Iris pigment epithelial cell (primary cell): ENCODE measurements at places on chromosomes 7 and 10.

DNA sequence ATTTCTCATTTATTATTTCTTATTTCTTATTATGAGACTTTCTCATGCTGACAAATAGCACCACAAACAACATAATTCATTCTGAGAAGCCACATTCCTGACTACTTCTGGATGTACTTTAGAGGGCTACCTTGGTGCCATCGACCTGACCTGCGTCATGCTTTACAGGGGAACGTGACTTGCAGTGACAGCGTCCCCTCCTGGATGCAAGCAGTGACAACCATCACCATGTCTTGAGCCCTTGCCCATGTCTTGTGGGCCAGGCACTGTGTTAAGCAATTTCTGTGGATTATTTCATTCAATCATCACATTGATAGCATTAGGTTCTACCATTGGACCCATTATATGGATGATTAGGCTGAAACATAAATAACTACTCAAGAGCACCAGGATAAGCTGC, 137.0 kb downstream of the ANK3 start:
- DNase-seq: no peak

DNA sequence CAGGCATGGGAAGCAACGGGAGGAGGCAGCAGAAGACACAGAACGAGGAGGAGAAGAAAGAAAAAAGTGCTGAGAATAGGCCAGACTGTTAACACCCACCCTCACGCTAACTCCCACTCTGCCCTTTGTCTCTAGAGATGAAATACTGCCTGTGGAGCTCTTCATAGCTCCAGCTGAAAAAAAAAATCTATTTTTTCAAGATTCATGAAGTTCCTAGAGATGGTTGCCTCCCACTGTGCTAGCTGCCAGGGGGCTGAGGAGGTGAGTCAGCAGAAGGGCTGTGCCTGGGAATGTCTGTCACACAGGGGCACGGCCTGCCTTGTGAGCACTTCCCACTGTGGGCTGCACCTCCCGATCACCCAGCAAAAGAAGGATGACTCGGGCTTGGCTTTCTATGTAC, 144.5 kb downstream of the RNF216 start:
- peak; percentile 87 for DNase-seq

GRCh38 chr7:1809070-1809469, 139.0 kb downstream of the ELFN1 start:
- no peak for DNase-seq

DNA sequence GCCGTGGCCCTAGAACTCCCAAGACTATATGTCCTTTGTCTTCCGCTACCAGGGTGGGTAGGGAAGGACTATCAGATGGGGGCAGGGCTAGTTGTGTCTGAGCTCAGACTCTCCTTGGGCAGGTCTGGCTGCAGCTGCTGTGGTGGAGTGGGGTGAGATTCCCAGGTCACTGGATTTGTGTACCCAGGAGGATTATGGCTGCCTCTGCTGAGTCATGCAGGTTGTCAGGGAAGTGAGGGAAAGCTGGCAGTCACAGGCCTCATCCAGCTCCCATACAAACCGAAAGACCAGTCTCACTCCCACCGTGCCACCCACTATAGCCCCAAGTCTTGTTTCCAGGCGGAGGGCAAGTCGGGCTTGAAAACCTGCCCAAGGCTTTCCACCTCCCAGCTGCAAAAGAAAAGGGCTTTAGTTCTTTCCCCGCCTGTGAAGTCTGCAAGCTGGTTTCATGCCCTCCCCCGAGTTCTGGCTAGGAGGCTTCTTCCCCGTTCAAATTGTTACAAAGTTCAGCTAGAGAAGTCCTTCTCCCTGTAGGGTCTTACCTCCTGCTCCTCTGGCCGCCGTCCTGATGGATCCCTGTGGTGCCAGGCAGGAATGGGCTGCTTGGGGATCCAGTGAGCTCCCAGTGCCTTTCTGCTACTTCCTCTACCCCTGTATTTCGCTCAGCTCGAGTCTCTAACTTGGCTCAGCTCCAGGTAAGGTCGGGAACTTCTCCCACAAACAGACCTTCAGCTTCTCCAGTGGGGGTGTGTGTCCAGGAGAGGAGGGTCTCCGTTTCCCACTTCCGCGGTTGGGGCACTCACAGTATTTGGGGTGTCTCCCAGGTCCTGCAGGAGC, 106.8 kb upstream of the FGL2 start:
- DNase-seq: no peak

GRCh38 chr10:98134431-98135221, at the start of gene R3HCC1L:
R3HCC1L (plus strand) TSS chr10:98134657; CDS start chr10:98208115, 73,458 bp downstream.
- peak; percentile 88 for DNase-seq

- DNase-seq: no peak
Observed at GRCh38 chr10:19046679-19047078, 1.9 kb upstream of the MALRD1 start.

GRCh38 chr10:82949816-82950575, 1075.0 kb downstream of the NRG3 start:
- DNase-seq: no peak

DNA sequence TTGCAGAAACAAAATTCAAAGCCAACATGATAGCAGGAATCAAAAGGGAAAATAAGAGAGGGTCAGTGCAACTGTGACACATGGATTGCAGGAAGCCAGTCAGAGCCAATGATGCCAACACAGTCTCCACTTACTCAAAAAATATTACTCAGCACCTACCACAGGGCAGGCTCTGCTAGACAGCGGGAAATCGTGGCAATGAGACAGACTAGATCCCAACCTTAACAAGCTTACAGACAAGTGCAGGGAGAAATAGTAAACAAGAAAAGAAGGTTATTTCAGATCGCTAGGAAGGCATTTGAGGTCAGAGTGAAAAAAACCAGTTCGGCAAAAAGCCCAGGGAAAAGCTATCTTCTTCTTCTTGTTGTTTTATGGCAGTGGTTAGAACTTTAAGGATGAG, 45.2 kb upstream of the NPFFR1 start:
- peak; percentile 10 for DNase-seq

DNA sequence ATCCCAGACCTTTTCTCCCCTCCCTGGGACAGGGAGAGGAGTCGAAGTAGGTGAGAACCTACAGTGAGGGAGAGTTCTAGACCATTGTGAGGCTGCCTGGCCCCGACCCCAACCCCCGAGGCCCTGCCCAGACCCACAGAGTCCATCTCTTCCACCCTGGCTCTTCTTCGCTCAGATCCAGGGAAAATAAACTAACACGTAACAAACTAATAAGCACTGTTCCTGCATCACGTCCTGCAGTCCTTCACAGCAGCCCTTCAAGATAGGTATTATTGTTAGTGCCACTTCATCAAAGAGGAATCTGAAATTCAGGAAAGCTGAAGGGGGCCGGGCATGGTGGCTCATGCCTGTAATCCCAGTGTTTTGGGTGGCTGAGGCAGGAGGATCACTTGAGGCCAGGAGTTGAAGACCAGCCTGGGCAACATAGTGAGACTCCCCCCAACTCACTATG, at the start of gene SPACDR:
TSS of gene SPACDR (minus strand) at position 51 of the 451 bp plus-strand sequence. CDS start 235 bp downstream, outside the sequence.
- no peak for DNase-seq

- no peak for DNase-seq
Observed at GRCh38 chr7:30836991-30837390, 65.8 kb downstream of the MINDY4 start.

- DNase-seq: no peak
Observed at GRCh38 chr10:131549116-131549515, 237.6 kb upstream of the TCERG1L start.

GRCh38 chr10:23155169-23155568, 36.9 kb upstream of the PTF1A start:
- DNase-seq: peak; percentile 30

DNA sequence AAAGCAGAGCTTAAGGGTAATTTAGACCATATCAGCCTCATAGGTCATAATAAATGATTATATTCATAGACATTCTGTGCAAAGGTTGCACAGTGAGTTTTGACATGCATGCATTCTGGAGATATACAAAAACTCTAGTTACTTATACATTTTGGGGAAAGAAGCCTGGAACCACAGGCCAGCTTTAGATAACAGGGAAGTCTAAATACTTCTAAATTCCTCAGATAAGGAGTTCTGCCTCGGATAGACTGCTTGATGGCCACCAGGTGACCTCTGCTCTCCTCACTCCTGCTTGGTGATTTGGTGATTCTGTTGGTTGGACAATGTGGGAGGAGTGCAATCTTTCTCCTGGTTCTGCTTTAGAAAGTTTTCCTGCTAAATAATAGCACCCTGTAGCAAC, 77.9 kb downstream of the SGMS1 start:
- DNase-seq: no peak

- no peak for DNase-seq
Observed at GRCh38 chr7:506921-507622, 12.6 kb downstream of the PDGFA start.

DNA sequence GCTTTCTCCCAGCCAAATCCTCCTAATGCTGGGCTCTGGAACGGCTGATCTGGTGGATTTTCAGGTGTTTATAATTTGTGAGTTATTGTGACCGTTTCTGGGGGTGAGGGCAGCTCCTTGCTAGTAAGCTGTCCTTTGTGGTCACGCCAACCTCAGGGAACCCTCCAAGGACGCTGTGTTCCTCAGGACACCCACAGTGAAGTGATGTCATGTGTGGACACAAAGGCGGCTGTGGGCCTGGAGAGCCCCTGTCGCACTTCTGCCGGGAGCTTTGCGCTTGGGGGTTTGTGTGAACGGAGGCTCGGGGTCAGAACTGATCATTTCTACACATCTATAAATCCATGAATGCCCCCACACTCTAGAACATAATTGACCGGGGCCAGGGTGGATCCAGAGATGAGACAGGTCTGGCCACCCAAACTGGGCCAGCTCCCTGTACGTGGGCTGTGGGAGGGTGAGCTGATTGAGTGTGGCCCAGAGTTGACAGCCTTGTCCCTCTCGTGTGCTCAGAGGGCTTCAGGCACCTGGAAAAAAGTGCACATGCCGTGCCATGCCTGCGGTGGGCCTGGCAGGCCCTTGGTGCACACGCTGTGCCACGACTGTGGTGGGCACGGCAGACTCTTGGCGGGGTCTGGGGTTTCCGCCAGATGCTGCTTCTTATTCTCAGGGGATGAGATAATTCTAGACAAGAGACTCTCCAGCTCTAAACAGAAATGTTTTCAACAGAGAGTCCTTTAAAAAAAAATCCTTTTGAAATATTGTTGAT, 130.2 kb downstream of the VIPR2 start:
- no peak for DNase-seq

DNA sequence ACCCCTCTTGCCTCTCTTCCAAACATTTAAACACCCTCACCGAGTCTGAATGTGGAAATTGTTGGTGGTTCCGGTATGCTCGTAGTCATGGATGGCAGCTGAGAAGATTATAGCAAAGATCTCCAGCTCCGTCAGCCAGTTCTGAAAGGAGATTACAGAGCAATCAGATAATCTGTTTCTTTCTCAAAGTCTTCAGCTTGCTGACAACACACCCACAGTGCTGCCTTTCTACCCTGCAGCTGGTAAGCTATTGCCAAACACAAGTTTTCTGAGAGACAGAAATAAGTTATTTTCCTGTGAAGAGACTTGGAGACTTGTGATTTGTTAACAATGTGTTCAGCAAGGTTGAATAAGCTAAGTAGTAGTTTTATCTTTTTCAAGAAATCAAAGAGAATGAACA, 163.6 kb downstream of the PPP1R17 start:
- peak; percentile 69 for DNase-seq

DNA sequence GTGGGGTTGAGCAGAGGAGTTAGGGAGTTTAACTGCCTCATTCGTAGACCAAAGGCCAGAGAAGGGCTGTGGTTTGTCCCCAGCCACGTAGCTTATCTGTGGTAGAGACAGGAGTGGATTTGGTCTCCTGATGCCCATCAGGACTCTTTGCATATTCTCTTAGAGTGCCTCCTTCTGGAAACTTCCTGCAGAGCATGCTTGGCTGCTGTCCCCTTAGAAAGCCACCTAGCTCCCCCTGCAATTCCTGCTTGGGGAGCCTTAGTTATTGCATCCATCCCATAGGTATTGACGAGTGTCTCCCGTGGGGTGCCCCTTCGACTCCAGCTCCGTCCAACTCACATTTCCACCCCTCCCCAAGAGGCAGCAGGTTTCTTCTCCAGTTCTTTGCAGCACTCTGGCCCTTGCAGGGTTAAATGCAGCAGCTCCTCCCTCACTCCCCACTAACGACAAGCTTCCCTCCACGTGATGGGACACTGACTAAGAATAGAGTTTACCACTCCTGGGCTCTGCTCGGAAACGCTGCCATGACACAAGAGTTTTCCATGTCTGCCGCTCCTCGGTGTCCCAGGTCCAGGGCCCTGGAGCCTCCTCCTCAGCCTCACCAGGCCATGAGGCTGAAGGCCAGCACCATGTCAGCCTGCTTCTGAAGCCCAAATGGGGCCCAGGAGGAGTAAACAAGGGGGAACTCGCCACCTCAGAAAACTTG, 147.8 kb upstream of the UNC5B start:
- no peak for DNase-seq

DNA sequence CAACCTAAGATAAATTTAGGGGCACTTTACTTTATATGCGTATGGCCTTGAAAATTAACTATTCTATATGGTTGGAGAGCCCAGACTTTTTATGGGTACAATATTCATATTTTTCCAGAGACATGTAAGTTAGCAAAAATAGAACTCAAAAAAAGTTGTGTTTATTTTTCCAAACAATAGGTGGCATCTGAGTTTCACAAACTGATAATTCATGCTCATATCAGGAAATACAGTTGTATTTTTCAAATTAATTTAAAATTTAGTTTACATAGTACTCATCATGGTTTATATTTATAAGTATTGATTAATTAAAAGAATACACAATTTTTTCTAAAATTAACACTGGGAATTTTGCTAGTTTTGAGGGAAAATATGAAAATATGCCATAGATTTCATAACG, 34.6 kb downstream of the ANKRD7 start:
- DNase-seq: no peak

- peak; percentile 37 for DNase-seq
Observed at GRCh38 chr10:113027574-113028455, 77.8 kb downstream of the TCF7L2 start.

DNA sequence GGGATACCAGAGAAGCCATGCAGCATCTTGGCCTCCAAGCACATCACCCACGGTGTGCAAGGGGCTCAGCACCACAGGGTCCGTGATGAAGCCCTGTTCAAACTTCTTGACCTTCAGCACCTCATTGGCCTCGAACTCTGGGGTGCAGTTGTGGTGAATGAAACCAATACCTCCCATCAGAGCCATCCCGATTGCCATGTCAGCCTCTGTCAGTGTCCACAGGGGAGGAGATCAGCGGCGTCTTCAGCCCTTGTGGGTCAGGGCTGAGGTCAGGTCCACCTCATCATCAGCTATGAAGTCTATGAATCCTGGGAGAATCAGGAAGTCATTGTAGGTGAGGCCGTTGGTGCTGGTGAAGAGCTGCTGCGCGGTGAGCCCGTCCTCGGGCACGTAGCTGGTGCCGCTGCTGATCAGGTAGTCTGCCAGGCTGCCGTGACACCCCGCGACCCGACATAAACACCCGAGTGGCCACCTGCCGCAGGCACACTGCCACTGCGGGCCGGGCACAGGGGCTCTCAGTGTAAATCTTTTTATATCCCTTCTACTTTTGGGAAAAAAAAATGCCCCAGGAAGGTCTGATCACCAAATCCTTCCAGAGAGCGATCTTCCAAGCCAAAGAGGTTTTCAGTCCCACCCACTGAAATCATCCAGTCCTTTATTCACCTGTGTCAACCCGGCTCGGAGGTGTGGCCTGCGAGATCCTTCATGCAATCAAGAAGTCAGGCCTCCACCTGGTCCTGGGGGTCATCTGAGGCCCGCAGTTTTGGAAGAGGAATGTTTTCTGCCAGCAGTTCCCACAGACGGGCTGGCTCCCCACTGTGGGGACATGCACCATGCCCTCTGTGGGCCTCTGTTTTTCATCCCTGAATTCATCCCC, 144.1 kb upstream of the KCNMA1 start:
- no peak for DNase-seq
